ENCODE measurements at places on chromosomes 16 and 17.

DNA sequence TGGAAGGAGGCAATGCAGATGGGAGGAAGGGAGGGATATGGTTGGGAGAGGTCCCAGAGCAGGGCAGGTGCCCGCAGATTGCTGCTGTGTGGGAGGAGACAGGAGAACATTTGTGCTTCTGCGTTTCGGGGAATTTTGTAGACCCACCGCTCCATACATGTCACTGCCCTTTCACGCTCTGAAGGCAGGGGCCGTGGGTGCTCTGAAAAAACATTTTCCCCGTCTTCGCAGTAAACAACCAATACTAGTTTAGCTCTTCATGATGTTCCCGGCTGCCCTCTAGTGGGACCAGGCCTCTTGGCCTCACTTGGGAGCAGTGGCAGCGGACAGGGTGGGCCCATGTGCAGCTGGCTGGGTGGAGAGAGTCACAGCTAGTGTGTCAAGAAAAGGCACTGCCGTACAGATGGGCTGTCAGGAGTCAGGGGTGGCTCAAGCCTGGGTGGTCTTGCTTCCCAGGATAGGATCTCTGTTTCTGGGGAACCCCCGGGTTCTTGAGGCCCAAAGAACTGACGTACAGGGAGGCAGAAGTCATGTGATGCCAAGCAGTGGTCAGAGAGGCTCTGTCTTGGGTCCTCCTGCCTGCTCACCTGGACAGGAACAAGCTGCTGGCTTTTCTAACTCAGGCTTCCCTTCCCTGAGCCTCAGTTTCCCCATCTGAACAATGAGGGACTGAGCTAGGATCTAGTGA is 46.5 kb upstream of the CPNE2 start:
- DNase-seq = no peak

GRCh38 chr17:35479271-35479670 is 30.7 kb upstream of the SLFN13 start:
- no peak for DNase-seq

- peak; percentile 2 for DNase-seq
Measured at GRCh38 chr16:55842369-55843104, 9.6 kb upstream of the CES1 start.

GRCh38 chr16:10609402-10609774 is 29.0 kb upstream of the EMP2 start:
- DNase-seq = no peak

- DNase-seq = no peak
Measured at GRCh38 chr16:26787924-26788323, 278.8 kb upstream of the C16orf82 start.

DNA sequence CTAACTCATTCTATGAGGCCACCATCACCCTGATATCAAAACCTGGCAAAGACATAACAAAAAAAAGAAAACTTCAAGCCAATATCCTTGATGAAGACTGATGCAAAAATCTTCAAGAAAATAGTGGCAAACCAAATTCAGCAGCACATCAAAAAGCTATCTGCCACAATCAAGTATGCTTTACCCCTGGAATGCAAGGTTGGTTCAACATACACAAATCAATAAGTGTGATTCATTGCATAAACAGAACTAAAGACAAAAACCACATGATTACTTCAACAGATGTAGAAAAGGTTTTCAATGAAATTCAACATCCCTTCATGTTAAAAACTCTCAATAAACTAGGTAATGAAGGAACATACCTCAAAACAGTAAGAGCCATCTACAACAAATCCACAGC is 48.4 kb downstream of the CMC2 start:
- DNase-seq = no peak

- no peak for DNase-seq
Measured at GRCh38 chr17:40517981-40518380, 16.6 kb upstream of the TNS4 start.

GRCh38 chr17:29589524-29590410 is at the start of gene GIT1:
Gene GIT1, minus strand, starts transcription at chr17:29589648. Its CDS starts 270 bp downstream, at chr17:29589378.
- DNase-seq = peak; percentile 88

DNA sequence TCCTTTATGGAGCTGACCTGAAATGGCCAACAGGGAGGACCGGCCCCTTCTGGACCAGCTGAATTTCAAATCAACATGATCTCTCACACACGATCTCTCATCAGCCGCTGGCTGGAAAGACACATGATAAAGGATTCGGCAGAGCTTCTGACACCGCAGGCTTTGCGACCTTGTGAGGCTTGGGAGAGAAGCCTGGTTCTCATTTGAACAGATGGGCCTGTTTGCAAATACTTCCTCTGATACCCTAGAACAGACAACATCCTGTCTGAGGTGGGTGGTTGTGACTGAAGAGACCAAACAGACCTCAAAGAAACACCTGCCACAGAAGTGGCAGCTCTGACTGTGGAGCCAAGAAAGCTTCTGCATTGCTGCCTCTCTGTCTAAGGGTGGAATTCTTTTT is 77.9 kb upstream of the SDK2 start:
- DNase-seq = peak; percentile 29

- no peak for DNase-seq
Measured at GRCh38 chr17:17412326-17412725, 64.5 kb upstream of the MED9 start.

- DNase-seq = no peak
Measured at GRCh38 chr16:52584354-52585320, 37.7 kb upstream of the TOX3 start.

DNA sequence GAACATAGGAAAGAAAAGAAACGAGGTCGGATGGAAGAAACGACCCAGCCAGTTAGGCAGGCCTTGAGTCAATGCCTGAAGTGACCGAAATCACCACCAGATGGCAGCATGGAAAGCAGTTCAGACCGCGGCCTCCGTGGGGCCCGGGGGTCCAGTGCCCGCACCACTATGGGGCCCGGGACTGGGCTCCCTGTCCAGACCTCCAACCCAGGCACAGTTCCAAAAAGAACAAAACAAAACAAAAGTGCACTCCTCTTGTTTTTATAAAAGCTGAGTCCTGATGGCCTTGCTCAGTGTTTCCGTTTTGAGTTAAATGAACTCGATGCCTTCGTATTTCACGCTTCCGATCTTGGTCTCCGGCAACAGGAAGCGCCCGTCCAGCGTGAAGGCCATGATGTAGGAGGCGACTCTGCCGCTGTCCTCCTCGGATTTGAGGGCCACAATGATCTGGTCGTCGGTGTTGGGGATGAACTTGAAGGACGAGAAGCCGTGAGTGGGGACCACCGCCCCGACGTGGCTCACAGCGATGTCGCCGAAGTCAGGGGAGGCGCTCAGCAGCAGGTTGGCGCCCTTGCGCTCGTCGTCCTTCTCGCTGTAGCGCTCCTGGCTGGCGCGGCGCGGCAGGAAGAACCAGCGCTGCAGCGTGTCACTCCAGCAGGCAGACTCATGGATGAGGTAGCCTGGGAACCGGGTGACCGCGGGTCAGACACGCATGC is 13.7 kb upstream of the LGALS3BP start:
- DNase-seq = peak; percentile 65

- DNase-seq = peak; percentile 40
Measured at GRCh38 chr17:64635647-64636305, 26.3 kb downstream of the SMURF2 start.

GRCh38 chr17:59378675-59379074 is 47.2 kb downstream of the YPEL2 start:
- DNase-seq = no peak

DNA sequence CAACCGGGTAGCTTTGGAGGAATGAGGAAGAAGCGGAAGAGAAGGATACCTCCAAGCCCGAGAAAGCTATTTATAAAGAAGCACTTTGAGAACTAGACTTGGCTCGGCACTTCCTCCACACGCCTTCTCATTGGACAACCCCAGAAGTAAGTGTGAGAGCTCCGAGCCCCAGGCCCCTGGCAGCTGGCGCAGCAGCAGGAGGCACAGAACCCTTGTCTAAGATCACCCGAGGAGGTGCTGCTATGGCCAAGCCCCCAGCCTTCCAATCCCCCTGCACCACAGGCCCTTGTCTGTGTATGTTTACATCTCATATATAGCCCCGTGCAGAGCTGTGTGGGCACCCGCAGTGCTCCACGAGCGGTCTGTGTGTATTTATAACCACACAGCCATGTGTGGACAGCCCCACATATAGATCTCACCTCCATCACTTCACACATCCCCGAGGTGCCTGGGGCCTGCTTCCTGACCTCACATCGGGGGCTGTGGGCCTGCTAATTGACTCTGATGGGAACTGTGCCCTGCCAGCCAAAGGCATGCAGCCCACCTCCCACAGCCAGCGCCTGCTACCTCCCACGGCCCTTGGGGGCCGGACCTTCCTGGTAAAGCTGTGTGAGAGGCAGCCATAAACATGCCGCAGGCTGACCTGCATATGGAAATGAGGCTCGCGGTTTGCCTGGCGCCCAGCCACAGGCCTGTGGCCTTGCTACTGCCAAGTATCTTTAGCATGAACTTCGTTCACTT is 96.1 kb downstream of the C17orf67 start:
- no peak for DNase-seq

DNA sequence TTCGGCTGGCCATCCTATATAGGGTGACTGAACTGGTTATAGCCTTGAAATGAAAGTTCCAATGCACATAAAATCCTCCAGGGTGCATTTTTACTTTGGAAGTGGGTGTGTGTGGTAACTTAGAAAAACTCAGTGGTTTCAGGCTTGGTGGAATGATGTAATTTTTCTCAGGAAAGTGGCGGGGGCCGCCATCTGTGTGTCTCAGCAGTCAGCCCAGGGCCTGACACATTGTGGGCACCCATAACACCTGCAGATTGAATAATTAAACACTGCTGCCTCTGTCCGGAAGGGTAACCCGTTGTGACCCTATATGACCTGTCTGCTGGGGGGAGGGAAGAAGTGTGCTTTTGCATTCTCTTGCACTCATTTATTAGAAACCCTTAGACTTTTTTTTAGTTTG is 2.2 kb upstream of the PDP2 start:
- DNase-seq = peak; percentile 71

DNA sequence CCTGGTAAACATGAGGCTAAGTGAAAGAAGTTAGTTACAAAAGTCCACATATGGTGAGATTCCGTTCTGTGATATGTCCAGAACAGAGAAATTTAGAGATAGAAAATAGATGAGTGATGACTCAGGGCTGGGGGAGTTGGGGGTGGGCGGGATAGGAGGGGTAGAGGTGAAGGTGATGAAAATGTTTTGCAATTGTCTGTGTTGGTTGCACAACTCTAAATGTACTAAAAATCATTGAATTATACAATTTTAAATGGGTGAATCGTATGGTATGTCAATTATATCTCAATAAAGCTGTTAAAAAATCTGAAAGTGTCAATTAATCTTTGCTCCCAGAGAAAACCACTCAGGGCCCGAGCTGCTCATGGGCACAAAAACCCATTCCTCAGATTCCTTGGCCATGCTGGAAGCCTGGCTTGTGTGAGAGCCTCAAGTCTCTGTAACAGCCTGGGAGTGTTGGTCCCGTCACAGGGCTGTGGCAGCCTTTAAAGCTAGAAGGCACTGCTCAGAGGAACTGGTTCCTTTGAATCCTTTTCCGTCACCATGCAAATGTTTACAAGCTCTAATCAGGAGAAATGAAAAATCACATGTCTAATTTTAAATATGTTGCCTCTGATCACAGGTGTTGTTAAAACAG is 225.3 kb downstream of the WWOX start:
- DNase-seq = no peak

- no peak for DNase-seq
Measured at GRCh38 chr16:51453251-51453650, 302.2 kb upstream of the SALL1 start.

GRCh38 chr17:51087072-51087757 is 33.5 kb downstream of the SPAG9 start:
- DNase-seq = no peak

GRCh38 chr16:399340-400019 is 2.2 kb upstream of the DECR2 start:
- DNase-seq = no peak

DNA sequence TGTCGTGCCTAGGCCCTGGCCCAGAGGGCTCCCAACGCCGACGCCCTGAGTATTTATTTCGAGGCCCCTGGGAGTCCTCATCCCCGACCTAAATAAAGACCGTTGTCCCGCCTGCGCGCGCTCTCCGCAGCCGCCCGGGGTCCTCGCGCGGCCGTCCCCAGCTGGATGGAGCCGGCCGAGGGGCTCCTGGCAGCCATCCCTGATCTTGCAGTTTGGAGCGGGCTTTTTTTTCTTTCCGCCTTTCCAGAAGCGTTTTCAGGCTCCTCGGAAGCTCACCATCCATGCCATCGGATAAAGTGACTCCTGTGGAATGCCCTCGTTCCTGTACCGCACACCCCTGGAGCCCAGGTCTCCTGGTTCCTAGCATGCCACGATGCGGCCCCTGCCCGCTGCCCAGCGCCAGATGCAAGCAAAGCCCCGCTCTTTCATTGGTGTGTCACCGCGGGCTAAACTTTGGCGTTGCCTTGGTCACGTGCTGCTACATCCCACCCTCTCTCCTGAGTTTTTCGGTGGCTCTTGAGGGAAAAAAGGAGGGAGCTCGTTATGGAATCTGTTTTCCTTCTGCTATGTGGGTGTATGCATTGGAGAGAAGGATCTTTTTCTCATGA is 716 bp downstream of the TMEM94 start:
- peak; percentile 16 for DNase-seq

GRCh38 chr16:4101421-4102219 is 14.6 kb downstream of the ADCY9 start:
- no peak for DNase-seq

GRCh38 chr17:60094754-60095153 is 16.0 kb upstream of the HEATR6 start:
- DNase-seq = no peak

DNA sequence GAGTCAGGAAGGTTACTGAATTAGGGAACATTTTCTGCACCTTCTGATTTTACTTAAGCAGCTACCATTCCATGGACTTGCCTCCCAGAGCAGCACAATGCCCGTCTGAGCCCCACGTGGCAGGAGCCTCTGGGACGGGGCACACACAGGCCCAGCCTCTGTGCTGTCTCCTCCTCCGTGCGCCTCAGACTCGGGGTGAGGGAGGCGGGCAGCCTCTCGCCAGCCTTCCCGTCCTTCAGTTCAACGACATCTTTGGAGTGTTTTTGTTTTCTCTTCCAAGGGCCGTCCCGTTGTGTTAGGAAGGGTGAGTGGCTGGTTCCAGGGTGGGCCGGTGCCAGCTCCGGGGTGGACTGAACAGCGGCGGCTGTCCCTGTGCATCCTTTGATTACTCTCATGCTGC is 31.8 kb downstream of the NDEL1 start:
- DNase-seq = no peak

DNA sequence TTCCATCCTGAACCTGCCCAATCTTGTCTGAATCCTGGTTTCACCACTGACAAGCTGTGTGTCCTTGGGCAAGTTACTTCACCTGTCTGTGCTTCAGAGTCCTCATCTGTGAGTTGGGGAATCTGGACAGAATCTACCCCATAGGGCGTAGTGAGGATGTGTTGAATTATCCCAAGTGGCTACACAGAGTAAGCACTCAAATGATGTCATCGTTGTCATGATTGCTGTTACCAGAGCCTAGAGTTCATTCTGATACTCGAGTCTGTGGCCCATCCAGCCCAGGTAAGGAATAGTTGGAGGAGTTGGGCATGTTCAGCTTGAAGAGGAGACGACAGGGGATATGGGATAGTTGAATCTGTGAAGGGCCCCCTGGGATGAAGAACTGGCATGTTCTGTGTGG is 45.9 kb downstream of the MAPT start:
- DNase-seq = no peak
